MV-4-11 (cell line): ENCODE measurements at places on chromosomes 12 and 14.
A peak's percentile ranks its signal among the peaks of the same experiment; 100 is the strongest.

GRCh38 chr14:96676166-96676565, 121.0 kb upstream of the VRK1 start:
- DNase-seq, result no peak

- no peak for DNase-seq
Observed at GRCh38 chr12:96194576-96194889, 358 bp downstream of the ELK3 start.

DNA sequence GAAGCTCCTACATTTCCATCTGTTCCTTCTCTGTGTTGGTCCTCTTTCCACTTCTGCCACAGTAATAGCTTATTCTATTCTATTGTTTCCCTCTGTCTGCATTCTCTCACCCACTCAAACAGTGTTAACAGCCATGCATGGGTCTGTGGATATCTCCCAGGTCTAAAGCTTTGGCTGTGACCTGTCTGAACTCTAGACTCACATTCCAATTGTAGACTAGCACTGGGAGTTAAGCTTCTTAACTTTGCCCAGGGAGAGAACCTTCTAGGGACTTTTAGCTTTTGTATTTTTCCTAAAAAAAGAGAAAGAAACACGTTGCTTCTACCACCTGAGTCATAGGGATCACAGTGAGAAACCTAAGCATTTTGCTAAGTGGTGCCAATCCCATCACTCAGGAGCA, 36.7 kb downstream of the PTPRR start:
- DNase-seq, result no peak

- no peak for DNase-seq
Observed at GRCh38 chr12:55171445-55171844, 45.2 kb downstream of the OR9K2 start.

- DNase-seq, result peak; percentile 84
Observed at GRCh38 chr12:89524541-89525304, at the start of gene GALNT4. GALNT4 (minus strand) TSS chr12:89524796; CDS start chr12:89524549, 247 bp downstream.

- no peak for DNase-seq
Observed at GRCh38 chr14:32934073-32934880, 4.4 kb upstream of the NPAS3 start.

DNA sequence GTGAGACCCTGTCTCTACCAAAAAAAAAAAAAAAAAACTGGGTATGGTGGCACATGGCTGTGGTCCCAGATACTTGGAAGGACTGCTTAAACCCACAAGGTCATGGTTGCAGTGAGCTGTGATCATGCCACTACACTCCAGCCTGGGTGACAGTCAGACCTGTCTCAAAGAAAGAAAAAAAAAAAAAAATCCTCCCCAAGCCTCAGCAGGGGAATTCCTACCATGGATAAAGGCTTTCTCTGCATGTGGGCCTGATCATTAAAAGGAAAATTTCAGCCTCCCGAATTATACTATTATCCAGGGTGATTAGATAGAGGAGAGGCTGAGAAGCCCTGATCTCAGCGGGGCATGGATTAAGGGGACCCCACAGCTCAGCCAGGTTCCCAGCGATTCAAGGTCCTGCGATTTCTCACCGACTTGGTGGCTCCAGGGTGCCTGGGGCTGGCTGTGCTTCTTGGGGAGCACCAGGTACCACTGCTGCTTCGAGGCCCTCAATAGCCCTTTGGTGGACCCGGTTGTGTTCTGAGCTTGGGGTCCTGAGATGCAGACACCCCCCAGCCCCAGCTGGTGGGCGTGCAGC, 5.6 kb downstream of the SH2B3 start:
- no peak for DNase-seq

DNA sequence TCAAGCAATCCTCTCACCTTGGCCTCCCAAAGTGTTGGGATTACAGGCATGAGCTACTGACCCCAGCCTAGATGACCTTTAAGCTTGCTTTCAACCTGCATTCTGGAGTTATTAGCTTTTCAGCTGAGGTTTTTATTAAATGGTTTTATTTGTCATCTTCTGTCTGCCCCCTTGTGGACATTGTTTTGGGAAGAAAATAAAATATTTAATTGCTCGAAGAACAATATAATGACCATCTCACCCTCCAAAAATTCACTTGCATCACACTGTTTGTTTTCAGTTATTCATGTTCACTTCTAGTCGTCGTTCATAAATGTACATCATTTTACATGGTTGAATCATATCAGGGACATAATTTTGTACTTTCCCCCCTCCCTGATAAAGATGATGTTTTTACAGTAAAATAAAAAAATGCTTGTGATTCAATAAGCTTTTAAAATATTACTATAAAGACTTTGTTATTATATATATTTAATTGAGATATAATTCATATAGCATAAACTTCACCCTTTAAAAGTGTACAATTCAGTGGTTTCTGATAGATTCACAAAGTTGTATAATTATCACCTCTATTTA, 10.1 kb upstream of the SPATS2 start:
- DNase-seq, result peak; percentile 29

- DNase-seq, result no peak
Observed at GRCh38 chr14:84792722-84793410, 737.1 kb upstream of the FLRT2 start.

DNA sequence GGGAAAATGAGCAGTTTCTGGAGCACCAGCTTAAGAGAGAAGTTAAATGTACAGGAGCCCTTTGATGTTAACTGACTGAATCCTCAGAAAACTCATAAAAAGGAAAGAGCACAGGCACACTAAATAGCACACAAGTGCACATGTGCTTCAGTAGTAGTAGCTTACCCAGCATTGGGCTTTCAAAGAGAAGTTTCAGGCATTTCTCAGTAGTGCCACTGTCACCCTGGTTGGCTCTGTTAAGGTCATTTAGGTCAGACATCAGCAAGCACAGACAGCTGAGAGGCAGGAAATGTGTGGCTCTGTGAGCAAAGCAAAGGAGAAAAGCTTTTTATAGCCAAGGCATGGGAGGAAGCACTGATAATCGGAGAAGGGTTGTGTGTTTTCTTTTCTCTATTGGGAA, 96.3 kb upstream of the HIF1A start:
- no peak for DNase-seq

GRCh38 chr12:124491310-124491709, 76.1 kb downstream of the NCOR2 start:
- DNase-seq, result no peak

DNA sequence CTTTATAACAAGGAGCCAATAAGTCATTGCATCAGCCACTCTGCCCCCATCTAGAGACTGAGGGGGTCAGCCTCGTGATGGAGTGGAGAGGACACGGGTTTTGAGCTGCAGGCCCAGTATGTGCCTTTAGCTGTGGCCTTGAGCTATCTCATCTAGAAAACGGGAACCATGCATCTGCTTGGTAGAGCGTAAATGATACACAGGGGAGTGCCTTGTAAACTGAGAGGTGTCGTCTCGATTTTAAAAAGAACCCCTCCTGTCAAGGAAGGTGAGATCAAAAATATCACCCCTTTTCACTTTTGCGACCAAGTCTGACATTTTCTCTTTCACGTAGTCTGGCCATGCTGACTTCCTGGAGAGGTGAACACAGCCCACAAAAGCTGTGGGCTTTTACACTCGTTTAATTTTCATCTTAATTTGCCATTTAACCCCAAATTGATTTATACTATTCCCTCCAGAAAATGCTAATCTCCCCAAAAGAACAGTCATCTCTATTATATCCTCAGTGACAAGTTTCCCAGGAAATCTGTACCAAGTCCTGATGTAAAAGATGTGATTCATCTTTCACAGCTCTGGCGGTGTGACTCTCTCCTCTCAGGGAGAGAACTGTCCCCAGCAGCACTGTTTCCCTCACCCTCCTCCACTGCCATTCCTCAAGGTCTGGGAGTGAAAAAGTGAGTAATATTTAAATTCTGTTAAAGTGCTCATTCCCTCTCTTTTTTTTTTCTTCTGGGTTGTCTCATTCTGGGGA, 30.6 kb downstream of the VCPKMT start:
- DNase-seq, result no peak

DNA sequence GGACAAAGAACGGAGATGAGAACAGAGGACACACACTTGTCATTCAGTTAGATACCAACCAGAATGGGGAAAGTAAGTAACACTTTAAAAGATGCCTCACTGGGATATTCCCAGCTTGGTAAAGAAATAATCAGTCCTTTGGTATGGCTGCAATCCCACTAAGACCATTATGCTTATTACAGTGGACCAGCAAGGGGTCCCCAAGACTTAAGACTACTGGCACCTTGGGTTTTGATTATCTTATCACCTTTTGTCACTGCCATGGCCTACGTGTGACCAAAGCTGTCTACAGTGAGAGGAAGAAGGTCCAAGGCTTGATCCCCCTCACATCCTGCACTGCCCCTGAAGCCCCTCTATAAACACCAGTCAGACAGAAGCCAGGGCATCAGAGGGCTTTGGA, 65.8 kb downstream of the TRAFD1 start:
- DNase-seq, result no peak

DNA sequence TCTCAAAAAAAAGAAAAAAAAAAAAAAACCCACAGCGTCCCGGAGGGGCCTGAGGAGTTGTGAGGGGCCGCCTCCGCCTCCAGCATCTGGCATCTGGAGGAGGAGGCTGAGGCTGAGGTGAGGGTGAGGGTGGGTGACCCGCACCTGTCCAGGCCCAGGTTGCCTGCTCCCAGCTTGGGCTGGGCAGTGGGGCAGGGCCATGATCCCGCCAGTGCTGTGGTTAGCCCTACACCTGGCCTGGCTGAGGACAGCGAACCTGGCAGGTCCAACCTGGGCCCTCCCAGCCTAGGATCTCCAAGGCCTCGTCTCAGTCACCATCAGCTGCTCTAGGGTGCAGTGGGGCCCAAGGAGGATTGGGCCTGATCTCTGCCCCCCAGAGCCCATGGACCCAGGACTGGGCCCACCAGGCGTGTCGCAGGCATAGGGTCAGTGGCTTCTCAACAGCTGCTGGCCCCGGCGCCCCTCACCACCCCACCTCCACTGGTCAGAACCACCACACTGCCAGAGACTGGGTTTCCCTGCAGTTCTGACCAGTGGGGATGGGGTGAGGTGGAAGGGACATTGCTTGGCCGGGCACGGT, 36.3 kb upstream of the RCOR1 start:
- DNase-seq, result no peak

GRCh38 chr12:26277506-26278246, 82.3 kb downstream of the SSPN start:
- DNase-seq, result peak; percentile 84
